ENCODE measurements at places on chromosomes 5 and 9.

DNA sequence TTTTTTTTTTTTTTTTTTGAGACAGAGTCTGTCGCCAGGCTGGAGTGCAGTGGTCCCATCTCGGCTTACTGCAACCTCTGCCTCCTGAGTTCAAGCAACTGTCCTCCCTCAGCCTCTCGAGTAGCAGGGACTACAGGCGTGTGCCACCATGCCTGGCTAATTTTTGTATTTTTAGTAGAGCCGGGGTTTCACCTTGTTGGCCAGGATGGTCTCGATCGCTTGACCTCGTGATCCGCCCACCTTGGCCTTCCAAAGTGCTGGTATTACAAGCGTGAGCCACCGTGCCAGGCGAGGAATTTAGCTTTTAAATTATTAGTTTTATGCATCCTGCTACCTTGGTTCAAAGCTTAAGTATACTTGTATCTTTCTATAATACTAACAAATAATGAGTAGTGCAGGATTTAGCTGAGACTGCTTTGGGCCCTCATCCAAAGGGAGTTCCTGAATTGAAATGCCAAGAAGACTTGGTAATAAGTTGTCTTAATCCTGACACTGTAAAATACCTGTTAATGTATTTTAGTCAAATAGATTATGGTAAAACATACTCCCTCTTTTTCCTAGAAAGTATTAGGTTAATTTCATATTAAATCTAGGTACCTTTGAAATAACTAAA lies 5.0 kb downstream of the CDC42SE2 start:
- DNase-seq = no peak

GRCh38 chr5:56025151-56025885 lies 30.6 kb upstream of the IL6ST start:
- no peak for DNase-seq

- no peak for DNase-seq
These were observed 2.0 kb downstream of the SPINK7 start for GRCh38 chr5:148314187-148314586.

DNA sequence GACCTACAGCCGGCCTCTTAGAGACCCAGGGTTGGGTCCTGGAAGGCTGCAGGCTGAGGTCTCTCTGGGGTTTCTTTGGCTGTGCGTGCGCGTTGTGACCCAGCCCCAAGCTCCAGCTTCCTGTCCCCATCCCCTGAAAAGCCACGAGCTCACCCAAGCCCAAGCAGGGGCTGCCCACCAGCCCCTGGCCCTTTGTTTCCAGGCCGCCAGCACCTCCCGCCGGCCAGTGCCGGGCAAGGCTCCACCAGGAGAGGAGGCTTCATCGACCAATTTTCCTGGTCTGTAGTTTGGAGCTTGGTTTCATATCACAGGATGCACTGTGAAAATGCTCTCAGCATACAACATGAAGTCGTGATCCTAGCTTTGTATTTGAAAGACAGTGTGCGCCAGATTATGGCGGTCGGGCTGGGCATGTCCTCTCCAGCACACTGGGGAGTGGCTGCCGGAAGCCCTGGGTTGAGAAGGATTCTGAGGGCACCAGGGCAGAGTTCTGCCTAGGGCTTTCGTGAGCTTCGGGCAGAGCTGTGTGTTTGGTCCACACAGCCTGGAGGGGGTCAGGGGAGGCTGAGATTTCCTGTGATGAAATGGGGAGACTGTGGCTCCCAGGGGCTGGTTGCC lies 78.6 kb downstream of the COL5A1 start:
- no peak for DNase-seq

DNA sequence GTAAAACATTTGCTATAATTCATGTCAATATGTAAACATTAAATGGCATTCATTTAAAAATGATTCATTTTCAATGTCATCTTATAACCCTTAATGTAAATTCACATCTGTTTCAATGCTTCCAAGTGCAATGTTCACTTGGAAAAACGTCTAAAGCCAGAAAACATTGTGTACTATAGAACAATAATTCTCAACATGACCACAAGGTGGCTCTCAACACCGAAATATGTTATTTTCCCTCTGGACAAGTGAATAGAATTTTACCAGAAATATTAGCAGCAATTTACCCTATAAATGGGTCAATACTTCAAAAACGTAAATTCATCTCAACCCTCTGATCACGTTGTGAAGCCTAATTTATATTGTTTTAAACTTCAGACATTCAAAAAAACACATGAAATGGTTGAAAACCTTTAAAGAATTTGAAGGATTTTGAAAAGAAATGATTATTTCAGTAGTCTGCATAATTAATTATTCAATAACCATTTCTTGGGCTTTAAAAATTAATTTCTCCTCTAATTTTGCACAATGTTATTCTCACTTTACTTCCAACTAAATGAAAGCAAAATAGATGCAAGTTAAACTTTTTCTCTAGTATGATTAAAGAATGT lies 11.0 kb downstream of the CDH10 start:
- no peak for DNase-seq

DNA sequence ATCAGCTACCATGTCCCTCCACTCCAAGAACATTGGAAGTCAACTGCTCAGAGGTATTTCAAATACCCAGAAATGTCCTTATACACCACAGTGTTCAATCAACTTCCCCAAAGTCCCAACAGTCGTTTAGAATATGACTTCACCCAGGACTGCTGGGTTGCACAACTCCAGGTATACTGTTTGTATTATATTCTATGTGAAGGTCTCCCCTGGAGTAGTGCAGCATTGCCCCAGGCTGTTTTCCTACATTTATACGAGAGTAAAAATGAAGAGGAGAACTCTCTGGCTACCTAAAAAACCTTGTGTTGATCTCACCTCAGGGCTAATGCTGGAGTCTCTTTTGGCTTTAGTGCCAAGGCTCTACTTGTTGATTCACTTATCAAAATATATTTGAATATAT lies 183.6 kb upstream of the MAP3K1 start:
- DNase-seq = no peak

All from stimulated activated CD8-positive, alpha-beta memory T cell treated with anti-CD3 and anti-CD28 coated beads, Interleukin-4, amount 100 ng/mL, for 1 hour (primary cell).